Fibroblast of skin of left quadriceps (primary cell): ENCODE measurements at places on chromosomes 3 and 15.

- DNase-seq = no peak
Measured at GRCh38 chr3:65436580-65436979, 602.1 kb downstream of the MAGI1 start.

DNA sequence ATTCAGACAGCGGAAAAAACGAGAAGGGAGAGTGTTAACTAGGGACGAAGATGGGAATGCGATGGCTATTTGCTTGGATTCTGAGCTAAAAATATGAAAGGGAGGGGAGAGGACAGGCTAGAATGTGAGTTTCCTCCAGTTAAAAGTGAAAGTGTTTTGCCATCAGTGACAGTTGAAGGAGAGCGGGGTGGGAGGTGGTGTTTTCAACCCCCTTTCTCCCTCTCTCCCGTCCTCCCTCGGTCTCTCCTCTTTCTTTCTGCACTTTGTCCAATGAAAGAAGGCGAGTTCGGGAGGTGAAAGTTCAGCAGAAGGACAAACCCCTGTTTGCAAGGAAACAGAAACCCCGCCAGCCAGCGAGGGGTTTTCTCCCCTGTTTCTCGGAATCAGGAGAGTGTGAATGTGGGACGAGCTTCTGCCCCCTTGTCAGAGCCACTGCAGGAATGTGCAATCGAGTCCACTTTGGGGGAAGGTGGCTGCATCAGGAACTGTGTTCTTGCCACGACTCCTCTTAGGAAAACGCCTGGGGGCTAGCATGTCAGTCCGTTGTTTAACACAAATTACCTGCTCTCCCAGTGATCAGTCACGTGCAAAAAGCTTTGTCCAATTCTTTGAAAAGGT lies 975 bp upstream of the FOXP1 start:
- no peak for DNase-seq

DNA sequence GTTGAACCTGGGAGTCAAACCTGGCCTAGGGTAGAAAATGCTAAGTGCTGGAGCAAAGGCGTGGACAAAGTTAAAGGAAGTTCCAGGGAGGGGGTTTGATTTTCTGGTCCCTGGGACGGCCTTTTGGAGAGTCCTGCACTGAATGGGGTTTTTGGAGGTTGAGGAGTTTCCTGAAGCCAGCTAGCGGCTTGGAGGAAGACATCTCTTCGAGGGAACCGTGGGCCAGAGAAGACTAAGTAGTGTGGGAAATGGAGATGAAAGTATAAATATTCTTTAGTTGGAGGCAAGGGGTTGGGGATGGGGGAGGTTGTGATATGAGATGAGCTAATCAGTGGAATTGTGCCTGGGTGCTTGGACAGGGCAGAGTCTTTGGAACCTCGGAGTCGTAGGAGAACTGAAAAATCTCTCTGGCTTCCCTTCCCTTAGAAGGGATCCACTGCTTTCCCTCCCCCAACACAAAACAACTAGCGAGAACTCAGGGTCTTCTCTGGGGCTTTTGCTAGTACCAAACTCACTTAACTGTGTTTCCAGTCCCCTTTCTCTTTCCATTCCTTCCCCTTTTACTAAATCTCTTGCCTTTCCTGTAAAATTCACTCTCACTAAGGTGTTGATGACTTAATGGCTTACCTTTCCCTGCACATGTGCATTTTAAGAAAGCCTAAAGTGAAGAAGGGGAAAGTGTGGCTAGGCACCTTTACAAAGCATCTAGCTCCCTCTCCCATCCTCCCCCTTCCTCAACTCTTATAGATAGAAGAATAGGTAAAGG lies 1.0 kb downstream of the LPP start:
- DNase-seq = no peak

DNA sequence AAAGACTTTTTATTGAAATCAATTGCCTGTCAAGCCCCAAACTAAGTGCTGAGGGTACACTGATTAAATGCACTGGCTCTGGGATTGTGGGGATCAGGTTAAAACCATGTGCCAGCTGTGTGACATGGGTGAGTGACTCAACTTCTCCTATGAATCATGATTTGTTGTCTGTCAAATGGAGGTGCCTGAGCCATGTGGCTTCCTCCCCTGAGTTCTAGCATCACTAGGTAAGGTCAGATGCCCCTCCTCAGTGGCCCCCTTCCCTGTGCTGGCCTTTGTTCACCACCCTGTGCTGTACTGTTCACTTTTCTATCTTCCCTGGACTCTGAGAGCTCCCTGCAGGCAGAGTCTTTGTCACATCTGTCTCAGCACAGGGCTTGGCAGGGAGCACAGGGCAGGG lies 43.6 kb upstream of the ATP2B2 start:
- DNase-seq = no peak

DNA sequence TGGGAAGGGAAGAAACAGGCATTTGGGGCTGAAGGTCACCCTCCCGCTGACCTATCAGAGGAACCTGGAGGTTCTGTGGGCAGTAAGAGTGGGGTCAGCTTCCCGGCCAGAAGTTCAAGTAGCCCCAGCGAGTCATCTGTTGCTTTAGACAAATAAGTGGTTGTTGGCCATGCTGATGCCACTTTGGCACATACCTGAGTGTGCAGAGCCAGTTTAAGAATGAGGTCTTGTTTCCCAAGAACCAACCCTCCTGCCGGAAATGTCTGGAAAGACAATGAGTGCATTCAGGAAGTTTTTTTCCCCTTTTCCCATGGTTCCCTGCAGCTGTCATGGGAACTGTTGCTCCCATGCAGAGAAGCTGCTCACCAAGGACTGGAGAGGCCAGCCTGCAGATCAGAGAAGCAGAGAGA lies 166.7 kb downstream of the ZNF621 start:
- no peak for DNase-seq

DNA sequence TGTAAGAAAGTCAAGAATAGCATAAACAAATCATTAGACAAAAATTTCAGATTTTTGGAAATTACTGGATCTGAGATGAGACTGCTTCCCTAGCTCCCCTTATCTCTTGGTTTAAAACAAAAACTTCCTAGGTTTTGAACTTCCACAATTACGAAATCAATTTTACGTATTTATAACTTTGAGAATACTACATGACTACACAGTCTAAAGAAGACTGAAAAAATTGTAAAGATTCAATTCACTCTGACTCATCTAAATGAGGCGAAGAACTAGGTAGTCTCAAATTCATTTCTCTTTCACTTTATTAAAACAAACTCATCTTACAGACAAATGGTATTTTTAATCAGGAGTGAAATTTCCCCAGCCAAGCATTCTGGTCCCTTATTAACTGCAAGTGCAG lies 10.3 kb downstream of the CCDC54 start:
- DNase-seq = no peak

GRCh38 chr3:45272828-45273470 lies 46.9 kb upstream of the TMEM158 start:
- DNase-seq = no peak

DNA sequence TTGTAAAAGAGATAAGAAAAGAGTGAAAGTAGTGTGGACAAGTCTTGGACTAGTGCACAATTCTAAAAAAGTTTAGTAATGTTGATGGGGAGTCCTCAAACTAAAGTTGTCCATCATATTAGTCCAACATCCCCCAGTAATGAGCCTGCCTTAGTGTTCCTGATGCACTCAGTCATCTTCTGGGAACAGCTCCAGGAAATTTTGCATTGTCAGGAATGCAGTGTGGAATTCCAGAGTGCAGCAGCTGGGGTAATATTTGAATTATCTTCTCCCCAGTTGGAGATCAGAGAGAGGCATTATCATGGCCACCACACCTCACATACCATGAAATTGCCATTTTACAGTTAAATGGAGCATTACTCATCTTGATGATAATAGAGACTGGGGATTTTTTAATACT lies 528.8 kb upstream of the NAALADL2 start:
- DNase-seq = peak; percentile 95

GRCh38 chr3:56890448-56891091 lies 88.8 kb upstream of the ARHGEF3 start:
- DNase-seq = peak; percentile 50

GRCh38 chr15:33242669-33243191 lies 48.2 kb upstream of the FMN1 start:
- no peak for DNase-seq

GRCh38 chr3:11434563-11435096 lies 162.4 kb downstream of the ATG7 start:
- DNase-seq = no peak

GRCh38 chr3:179186426-179186825 lies 38.3 kb downstream of the PIK3CA start:
- DNase-seq = no peak

DNA sequence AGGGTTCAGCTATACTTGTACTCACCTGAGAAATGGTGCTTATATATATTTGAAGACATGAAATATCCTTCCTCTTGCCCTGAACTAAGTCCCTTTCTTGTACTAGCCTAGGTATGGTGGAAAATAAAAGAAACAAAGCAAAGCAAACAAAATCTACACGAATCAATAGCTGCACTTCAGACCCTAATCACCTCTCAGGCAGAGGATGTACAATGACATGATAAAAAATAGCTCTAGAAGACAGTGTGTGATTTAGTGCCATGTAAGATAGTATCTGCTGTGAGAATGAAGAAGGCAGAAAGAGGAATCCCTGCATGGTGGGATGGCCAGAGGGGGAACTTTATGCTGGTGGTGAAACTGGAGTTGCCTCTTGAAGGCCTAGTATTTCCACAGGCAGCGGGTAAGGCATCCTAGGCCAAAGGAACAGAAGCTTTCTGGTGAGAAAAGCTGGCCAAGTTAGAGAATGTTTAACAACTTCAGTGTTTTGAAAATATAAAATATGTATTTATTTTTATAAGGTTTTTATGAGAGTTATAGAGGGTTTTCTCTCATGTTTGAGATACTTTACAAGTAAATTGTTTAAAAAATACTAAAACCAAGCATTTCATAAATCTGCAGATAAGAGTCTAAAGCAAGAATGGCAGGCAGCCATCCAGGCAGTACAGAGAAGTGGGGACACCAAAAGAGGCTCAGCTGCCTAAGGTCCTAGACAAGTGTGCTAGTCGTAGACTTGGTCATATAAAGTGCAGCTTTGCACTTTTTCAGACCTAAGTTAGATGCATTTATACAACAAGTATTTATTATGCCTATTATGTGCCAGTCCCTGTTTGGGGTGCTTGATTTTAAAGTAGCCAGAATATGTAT lies 14.9 kb downstream of the LEKR1 start:
- no peak for DNase-seq

DNA sequence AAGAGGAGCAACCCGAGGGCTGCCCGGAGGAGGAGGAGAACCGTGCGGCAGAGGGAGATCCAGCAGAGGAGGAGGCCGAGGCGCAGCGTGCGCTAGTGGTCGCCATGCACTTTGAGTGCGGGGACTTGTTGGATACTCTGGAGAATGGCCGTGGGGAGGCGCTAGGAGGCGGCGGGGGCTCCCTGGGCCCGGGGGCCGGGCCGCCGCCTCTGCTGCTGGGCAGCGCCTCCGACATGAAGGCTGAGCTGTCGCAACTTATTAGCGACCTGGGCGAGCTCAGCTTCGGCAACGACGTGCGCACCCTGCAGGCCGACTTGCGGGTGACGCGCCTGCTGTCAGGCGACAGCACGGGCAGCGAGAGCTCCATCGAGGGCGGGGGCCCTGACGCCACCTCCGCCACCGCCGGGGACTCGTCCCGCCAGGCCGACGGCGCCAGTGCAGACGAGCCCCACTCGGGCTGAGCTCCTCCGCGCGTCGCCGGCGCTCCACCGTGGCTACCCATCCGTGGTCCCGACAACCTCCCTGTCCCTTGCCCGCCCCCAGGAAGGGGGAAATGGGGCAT lies 2.0 kb downstream of the FAM43A start:
- DNase-seq = no peak

DNA sequence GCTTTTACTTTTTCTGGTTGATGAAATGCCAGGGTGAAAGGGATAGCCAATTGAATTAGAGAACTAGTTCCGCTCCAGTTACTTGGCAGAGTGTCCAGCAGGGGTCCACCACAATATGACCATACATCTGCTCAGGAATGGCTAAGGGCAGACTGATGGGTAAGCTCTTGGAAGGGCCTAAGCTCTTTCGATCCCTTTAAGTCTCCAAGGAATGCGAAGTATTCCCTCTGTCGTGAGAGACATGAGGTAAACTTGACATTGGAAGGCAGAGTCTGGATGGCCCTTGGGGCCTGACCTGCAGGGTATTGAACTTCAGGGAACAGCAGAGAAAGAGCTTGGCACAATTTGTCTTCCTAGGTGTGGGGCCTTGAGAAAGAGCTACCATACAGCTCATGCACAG lies 805.8 kb downstream of the PLOD2 start:
- no peak for DNase-seq

DNA sequence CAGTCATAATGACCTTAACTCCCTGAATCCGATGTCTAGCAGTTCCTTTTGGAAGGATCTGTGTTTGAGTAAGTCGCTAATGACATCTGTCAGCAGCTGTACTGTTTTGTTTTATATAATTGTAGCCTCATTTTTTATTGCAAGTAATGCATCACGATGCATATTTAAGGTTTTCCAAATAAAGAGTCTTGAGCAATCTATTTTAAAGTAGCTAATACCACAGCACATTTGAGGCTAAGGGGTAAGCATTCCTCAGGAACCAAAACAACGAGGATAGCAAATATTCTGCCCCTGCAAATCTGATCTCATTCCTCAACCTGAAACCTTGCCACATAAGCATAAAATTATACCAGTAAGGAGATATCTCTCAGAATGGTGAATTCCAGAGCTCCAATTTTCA lies 98.7 kb downstream of the TBC1D5 start:
- peak; percentile 91 for DNase-seq

- DNase-seq = no peak
Measured at GRCh38 chr3:24688446-24689148, 193.9 kb upstream of the THRB start.
